ENCODE measurements at places on chromosomes 12 and 14.

GRCh38 chr12:93016752-93017350, 87.8 kb upstream of the EEA1 start:
- DNase-seq = no peak

GRCh38 chr12:132804426-132804861, 24.2 kb downstream of the GOLGA3 start:
- DNase-seq = no peak

DNA sequence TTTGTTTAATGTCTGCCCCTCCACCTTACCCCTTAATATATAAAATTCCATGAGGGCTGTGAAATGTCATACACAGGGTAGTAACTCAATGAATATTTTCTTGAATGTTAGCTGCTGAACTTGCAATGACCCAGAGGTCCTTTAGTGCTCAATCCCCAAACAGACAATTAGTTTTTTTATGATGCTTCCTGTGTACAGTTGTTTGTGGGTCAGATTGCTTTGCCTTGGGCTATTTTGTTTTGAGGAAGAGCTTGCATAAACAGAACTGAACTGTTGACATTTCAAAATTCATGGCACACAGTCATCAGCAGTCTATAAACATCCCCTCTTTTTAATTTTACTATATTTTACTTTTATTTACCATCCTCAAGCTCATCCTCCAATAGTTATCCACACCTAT, 820.5 kb upstream of the SEL1L start:
- DNase-seq = no peak

GRCh38 chr12:54585243-54585642, 3.2 kb downstream of the PPP1R1A start:
- DNase-seq = no peak

GRCh38 chr14:92542766-92543554, 29.4 kb downstream of the RIN3 start:
- no peak for DNase-seq

DNA sequence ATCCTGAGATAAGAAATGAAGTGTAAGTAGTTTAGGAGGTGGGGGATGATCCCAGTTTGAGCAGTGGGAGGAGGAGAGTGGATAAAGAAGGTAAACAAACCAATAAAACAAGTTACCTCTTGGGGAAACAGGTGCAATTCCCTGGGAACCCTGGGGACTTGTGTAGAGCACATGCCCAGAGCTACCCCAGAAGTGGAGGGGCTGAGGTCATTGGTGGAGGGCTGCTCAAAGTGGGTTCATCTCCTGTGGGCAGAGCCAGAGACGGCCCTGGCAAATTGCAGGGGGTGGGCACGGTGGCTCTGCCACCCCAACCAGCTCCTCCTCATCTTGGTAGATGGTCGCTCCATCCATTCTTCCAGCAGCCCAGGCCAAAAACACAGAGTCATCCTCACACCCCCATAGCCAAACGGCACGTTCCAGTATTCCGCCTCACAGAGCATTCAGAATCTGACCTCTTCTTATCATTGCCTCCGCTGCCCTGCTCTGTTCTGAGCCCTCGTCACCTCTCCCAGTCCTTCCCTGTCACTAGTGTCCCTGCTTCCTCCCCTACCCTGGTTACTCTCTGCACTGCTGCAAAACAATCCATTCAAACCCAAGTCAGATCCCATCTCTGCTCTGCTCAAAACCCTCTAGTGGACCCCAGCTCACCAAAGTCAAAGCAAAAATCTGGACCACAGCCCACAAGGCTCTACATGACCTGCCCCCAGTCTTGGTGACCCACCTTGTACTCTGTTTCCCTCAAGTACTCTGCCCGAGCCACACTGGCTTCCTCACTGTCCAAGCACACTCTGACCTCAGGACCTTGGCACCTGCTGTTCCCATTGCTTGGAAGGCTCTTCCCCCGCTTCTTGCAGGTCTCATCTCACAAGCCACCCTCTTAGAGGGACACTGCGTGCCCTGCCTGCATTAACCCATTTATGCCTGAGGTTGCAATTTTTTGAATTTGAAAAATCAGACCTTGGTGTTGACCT, 5.5 kb downstream of the CYP46A1 start:
- DNase-seq = no peak

- no peak for DNase-seq
Measured at GRCh38 chr12:15856097-15856982, 25.8 kb upstream of the STRAP start.

GRCh38 chr14:94560291-94560665, 964 bp upstream of the SERPINA4 start:
- DNase-seq = no peak

- DNase-seq = no peak
Measured at GRCh38 chr14:105374389-105374788, 23.9 kb upstream of the TEX22 start.

GRCh38 chr12:55746174-55746912, 3.4 kb downstream of the GDF11 start:
- no peak for DNase-seq

DNA sequence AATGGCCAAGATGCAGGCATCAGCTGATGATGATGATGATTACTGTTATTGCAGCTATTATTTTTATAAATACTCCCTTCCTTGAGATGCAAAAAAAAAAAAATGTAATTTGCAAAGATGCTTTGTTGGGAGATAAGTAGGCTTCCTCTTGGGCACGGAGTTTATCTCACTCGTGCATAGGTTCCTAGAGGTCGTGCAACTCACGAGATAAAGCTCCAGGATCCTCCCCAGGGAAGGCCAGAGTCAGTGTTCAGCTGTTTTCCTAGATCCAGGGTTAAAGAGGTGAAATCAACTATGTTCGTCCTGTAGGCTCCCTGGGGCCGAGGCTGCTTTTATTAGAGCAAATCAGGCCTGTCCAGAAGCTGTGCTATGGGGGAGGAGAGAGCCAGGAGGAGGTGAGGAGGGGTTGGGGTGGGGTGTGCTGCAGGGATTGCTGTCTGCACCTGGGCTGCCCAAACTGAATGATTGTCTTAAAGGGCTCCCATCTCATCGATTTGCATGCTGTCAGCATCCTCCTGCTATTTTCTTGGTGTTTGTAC, 270.3 kb downstream of the NRXN3 start:
- DNase-seq = no peak

DNA sequence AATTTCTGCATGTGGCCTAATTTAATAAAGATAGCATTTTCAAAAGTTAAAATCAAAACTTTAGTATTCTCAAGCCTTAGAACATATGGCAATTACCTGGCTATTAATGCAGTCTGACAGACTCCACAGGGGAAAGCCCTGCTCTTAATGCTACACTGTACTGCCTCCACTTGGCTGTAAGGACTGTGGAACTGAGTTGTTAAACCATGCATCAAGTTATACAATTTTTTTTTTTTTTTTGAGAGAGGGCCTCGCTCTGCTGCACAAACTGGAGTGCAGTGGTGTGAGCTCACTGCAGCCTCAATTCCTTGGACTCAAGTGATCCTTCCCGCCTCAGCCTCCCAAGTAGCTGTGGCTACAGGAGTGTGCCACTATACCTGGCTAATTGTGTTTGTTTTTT, 19.0 kb upstream of the NDUFA12 start:
- no peak for DNase-seq

DNA sequence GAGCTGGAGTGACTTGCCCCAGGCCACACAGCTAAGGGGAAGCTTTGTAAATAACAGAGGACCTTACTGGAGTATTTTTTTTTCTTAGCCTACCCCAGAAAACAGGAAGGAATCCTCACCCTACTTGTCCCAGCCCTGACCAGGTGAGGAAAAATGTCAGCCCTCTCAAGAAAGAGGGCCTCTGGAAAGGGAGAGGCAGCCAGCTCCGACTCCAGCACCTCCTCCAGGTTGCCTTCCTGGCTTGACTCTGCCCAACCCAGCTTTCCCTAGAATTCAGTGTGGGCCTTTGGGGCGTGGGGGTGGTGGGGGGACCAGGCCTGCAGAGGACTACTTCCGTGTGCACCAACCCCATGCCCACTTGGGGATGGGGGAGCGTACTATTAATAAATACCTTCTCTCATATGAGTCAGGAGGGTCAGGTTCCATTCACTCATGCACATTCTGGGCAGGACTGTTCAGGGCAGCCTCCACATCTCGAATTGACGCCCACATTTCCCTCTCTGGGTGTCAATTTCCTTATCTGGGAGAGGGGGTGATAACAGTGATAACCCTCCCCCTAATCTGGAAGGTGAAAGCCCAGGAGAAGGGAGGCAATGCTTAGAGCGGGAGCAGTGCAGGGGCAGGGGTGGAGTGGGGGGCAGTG, 5.2 kb downstream of the RHOF start:
- DNase-seq = no peak

- DNase-seq = peak; percentile 25
Measured at GRCh38 chr14:70642303-70643235, 853 bp downstream of the TTC9 start.

DNA sequence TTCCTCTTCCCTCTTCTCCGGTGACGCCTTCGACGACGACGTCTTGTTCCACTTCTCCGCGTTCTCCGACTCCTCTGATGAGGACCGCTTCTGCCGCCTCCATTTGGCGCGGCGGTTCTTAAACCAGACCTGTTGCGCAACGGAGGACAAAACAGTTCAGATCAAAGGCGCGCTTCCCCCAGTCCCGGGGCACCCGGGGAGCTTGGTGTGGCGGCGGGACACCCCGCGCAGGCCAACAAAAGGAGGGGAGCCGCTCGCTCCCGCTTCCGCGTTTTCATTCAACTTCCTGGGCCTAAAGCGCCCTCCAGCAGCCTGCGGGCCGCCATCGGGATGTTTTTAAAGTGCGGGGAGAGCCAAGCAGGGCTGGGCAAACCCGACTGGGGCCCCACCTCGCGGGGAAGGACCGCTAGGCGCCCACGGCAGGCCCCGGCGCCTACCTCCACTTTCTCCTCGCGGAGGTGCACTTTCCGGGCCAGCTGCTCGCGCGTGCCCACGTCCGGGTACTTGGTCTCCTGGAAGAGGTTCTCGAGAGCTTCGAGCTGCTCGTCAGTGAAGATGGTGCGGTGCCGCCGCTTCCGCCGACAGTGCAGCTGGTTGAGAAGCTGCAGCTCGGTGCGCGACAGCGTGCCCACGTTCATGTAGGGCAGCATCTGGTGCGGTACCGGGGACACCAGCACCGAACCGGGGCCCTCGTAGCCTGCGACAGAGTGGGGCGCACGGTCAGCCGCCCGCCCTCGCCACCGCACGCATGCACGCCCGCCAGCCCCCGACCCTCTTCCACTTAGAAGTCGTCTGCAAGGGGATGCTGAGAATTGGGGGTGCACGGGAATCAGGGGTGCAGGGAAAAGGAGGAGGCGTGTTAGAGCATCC, 1.2 kb downstream of the GSC start:
- DNase-seq = no peak

GRCh38 chr14:93201155-93201704, 5.6 kb downstream of the GON7 start:
- DNase-seq = no peak

GRCh38 chr12:129001826-129002225, 148.5 kb downstream of the GLT1D1 start:
- no peak for DNase-seq

DNA sequence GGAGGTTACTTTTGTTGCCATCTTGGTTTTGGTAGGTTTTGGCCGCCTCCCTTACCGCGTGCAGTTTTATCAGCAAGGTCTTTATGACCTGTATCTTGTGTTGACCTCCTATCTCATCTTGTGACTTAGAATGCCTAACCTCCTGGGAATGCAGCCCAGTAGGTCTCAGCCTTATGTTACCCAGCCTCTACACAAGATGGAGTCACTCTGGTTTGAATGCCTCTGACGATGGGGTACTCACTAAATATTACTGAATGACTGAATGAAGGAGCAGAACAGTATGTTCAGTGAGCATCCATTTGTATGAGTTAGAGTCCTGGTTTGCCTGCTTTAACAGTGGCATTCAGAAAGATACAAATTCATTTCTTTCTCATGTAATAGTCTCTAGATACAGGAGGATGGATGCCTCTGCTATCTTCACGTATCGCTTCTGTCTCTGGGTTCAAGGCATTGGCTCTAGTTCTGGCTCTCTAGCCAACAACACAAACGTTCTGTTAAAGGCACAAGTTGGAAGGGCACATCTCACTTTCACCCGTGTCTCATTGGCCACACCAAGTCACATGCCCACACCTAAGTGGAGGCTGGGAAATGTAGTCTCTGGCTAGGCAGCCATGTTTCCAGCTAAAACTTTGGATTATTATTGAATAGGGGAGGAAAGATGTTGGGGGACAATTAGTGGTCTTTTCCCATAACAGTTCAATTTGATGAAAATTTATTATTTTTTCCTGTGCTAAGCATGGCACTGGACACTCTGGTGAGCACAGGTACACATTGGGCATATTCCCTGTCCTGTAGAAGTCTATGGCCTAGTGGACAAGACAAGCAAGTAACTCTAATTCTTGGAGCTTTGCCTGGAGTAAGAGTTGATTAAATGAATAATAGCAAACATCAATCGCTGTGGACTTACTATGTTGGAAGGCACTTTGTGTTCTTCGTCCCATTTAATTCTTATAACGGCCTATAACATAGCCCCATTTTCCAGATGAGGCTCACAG, 75.2 kb upstream of the RPH3A start:
- no peak for DNase-seq

DNA sequence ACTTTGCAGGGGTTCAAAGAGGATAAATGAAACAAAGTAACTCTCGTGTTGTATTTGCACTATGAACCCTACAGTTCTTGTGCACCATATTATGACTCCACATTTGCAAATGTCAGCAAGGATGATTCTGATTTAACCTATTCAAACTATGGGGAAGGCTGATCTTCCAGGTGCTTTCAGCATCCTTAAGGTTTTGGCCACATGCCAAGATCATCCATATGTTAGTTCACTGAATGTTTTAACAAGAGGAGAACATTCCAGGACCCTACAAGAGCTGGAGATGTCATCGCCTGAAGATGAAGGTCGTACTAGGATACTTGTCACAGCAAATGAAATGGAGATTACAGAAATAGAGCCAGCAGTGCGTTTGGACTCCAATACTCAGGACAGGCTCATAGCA, 114.2 kb downstream of the DHRS2 start:
- DNase-seq = no peak

- DNase-seq = no peak
Measured at GRCh38 chr12:127235761-127236160, 1031.2 kb upstream of the TMEM132C start.

DNA sequence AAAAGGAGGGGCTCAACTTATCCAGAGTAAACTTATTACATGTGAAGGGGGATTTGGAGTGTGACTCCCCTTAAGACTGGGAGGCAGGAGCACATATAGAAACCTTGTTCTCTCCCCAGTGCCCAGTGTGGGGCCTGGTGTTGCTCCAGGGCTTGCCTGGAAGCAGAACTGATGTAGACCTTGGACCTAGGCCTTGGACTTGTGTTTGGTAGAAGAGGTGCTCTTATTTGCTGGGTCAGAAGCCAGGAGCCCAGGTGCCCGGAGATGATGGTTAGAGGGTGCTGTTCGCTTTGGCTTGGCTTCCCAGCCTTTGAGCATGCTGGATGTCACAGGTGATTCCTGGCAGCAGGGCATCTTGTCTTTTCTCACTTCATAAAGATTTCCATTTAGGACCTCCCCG, 110.4 kb downstream of the SMOC1 start:
- DNase-seq = no peak

- DNase-seq = no peak
Measured at GRCh38 chr12:12171991-12172511, 94.8 kb downstream of the LRP6 start.

- DNase-seq = peak; percentile 92
Measured at GRCh38 chr14:61257469-61258057, 23.6 kb downstream of the TMEM30B start.
